HT-29 (cell line): ENCODE measurements at places on chromosomes 6 and 20.

- DNase-seq, result no peak
These were observed 25.0 kb downstream of the TAB2 start for GRCh38 chr6:149342525-149342924.

DNA sequence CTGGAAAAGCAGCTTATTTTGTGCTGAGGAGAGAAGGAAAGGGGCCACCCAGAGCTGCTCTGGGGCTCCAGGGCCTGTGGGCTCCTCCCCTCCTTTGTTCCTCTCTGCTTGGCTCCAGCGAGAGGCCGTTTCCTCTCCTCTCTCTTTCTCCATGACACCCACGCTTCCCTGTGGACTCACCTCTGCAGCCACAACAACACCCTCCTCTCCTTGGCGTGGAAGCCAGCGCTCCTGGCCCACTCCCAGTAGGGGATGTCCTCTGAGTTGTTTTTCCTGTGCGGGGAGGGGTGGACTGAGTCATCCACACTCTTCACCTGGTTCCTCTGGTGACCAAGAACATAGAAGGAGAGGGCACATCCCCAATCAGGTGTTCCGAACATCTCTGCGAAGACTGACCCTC lies 4.9 kb upstream of the CDSN start:
- DNase-seq, result peak; percentile 50

- DNase-seq, result no peak
These were observed 230.1 kb downstream of the SAMD5 start for GRCh38 chr6:147738516-147739162.

DNA sequence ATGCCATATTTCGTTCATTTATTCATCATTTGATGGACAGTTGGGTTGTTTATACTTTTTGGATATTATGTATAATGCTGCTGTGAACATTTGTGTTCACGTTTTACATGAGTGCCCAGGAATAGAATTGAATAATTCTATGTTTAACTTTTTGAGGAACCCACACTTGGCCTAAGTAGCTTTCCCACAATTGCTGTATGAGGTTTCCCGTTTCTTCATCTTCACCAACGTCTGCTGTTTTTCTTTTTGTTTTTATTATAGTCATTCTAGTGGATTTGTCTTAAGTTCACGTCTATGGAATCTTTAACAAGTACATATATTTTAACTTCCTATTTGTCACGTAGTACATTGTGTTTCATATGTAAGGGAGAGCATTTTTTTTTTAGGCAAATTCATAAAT lies 110.3 kb downstream of the JARID2 start:
- no peak for DNase-seq

DNA sequence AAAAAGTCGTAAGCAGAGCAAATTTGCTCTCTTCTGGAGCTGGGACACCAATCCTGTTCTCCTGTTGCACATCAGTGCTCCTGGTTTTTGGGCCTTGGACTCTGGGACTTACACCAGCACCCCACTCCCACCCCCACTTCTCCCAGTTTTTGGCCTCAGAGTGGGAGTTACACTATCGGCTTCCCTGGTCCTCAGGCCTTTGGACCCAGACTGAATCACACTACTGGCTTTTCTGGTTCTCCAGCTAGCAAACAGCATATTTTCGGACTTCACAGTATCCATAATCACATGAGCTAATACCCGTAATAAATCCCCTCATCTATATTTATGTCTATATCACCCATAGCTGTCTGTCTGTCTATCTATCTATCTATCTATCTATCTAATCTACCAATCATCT lies 23.2 kb upstream of the ASCC3 start:
- no peak for DNase-seq

GRCh38 chr6:39077882-39078594 lies 29.5 kb downstream of the GLP1R start:
- DNase-seq, result no peak

- DNase-seq, result no peak
These were observed 5.1 kb upstream of the BPI start for GRCh38 chr20:38298768-38299288.

- DNase-seq, result peak; percentile 9
These were observed 154.8 kb downstream of the PDSS2 start for GRCh38 chr6:107304421-107305025.

DNA sequence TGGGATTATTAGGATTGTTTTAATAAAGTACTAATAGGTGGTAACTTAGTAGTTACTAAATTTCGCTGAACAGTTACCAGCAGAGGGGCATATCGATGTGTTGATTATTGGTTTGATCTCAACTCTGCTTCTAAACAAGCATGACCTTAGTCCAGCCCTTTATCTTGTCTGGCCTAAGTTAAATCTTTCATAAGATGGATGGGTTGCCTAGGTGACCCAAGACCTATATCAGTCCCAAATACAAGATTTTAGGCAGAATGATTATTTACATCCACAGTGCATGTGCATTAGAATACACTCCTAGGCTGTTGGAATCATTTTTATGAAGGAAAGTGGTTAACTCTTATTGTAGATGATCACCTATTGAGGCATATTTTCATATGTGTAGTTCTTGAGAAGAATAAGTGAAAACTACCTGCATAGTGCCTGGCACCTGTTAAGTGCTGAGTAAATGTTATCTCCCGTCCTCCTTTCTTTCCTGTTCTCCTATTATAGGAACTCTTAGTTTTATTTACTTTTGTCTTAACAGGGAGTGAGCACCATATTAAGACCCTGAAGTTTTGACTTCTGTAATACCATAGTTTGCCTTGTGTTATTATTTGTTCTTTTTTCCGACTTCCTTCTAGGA lies 1.1 kb downstream of the HSF2 start:
- peak; percentile 20 for DNase-seq

GRCh38 chr20:47335251-47336128 lies 21.0 kb downstream of the ZMYND8 start:
- no peak for DNase-seq

DNA sequence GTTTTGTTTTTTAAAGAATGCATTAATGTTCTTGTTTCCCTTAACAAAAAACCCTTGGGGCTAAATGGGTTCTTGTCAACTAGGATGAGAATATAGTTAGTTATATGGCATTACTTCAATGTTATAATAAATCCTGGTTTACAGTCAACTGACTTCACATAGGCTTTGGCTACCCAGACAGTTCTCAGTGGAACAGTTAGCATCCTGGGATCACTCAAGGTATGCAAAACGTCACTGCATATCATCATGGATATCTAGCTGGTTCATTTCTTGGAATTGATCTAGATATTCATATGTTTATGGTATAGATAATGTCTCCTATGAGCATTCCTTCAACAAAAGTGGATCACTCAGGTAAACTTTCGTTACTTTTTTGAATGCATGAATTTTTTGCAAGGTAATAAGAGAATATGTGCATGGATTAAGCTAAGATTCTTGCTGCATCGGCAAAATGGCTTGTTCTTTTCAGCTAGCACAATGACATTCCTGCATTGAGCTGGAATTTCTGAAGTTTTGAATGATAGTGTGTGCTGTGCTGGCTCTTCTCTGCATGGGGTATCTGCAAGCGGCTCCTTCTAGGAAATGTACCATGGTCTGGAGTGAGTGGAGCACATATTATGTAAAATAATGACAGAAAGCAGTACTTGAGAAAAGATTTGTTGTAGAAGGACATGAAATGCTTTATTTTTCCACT lies 138.9 kb downstream of the ADGRG6 start:
- no peak for DNase-seq

DNA sequence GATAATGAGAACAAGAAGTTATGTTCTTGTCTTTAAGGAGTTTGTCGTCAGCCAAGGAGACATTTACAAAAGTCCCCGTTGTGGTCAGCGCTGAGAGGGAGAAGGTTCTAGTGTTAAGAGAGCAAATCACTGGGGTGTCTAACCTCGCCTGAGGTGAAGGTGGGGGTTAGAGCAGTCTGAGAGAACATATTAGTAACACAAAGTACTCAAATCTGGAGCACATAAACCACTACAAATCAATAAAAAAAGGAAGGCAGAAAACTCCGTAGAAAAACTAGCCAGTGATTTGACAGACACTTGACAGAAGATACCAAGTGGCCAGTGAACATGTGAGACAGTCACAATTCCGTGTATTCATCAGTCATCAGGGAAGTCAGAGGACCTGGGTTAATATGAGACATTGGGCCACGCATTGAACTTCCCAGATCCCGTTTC lies 45.4 kb downstream of the CDS2 start:
- DNase-seq, result no peak

GRCh38 chr6:80098392-80098791 lies 8.1 kb upstream of the BCKDHB start:
- DNase-seq, result no peak

- no peak for DNase-seq
These were observed 8.2 kb downstream of the HELZ2 start for GRCh38 chr20:63565699-63566335.

GRCh38 chr20:32675223-32675975 lies 1.7 kb upstream of the C20orf203 start:
- no peak for DNase-seq

DNA sequence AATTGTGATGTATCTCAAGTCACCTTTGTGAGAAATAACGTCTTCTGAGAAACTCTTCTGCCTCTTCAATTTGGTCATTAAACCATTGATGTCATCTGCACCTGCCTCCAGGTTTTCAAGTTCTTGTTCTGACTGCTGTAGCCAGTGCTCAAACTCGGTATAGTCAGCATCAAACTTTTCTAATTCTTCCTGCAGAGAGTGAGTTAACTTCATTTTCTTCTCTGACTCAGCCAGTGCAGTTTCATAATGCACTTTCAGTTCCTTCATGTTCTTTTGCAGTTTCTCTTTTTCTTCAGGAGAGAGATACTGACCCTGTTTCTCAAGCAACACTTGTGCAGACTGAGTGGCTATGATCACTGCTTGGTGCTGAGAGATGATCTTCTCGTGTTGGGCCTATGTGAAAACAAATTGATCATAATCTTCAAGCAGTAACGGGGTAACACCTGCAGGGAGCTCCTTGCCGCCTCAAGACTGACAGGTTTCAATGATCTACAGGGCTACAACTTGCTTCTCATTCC lies 48.8 kb downstream of the DST start:
- DNase-seq, result no peak

GRCh38 chr20:833450-834150 lies at the start of gene FAM110A:
Gene FAM110A, plus strand, starts transcription at chr20:833715. Its CDS starts 11,090 bp downstream, at chr20:844805.
- peak; percentile 96 for DNase-seq

GRCh38 chr20:61163031-61163430 lies 89.0 kb upstream of the CDH4 start:
- DNase-seq, result no peak

GRCh38 chr6:140641412-140641811 lies 1267.0 kb upstream of the CITED2 start:
- no peak for DNase-seq

DNA sequence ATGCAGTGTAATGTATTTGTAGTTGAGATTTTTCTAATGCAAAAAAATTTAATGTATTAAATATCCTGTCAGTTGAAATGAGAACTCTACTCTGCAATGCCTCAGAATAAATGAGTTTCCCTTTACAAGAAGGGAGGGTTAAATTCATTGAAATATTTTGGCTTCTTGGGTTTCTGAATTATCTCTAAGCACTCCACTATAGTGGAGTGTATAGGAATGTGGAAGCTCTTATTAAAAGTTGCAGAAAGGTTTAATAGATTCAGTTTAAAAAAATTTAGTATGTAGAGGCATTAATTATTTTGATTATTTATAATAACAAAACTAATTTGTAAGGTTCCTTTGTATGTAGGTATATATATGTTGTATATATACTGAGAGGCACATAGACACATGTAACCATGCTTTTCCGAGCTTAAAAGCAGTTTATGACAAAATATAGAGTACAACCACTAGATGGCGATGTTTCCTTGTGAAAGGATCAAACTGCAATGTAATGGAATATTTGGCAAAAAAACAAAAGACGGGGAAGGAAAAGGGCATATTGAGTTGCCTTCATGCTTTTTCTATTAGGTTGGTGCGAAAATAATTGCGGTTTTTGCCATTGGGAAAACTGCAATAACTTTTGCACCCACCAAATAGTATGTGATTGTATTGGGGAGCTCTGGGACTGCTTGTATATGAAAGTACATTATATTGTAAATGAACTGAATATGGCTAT lies 144.2 kb downstream of the MYO6 start:
- peak; percentile 63 for DNase-seq

GRCh38 chr6:24125980-24126379 lies at the start of gene NRSN1:
Gene NRSN1, plus strand, starts transcription at chr6:24126215. Its CDS starts 8,113 bp downstream, at chr6:24134328.
- DNase-seq, result no peak

DNA sequence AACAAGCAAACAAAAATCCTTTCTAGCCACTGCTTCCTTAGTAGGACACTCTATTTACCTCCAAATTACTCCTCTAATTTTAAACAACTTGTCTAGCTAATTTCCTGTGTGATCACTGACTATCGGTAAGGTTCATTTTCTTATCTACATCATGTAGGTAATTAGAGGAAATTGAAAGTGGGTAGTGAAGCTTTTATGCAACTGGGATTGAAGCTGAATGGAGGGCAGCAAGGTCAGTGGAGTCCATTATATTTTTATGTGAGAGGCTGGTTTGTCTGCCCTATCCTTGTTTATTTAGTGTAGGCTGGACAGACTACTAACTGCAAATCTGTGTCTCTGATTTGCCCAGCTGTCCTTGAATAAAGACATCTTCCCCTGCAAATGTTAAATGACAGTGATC lies 88.5 kb upstream of the SIM1 start:
- DNase-seq, result no peak

- no peak for DNase-seq
These were observed 3.5 kb downstream of the MCM9 start for GRCh38 chr6:118931436-118931835.

DNA sequence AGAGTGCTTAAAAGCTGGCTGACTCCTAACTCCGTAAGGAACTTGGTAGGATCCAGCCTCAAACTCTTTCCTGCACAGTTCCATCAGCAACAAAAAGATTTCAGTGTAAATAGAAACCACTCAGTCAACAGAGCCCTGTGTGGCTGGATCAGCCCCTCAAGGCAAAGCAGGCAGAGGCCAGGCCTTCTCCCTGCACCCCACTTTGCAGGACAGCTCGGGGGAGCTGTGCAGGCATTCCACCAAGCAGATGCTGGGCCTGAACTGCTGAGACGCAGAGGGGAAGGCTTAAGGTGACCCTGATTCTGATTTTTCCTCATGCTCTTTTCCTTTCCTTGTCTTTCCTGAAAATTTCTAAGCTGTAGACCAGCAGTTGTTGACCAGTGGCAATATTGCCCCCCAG lies 91.5 kb downstream of the NFATC2 start:
- DNase-seq, result no peak

DNA sequence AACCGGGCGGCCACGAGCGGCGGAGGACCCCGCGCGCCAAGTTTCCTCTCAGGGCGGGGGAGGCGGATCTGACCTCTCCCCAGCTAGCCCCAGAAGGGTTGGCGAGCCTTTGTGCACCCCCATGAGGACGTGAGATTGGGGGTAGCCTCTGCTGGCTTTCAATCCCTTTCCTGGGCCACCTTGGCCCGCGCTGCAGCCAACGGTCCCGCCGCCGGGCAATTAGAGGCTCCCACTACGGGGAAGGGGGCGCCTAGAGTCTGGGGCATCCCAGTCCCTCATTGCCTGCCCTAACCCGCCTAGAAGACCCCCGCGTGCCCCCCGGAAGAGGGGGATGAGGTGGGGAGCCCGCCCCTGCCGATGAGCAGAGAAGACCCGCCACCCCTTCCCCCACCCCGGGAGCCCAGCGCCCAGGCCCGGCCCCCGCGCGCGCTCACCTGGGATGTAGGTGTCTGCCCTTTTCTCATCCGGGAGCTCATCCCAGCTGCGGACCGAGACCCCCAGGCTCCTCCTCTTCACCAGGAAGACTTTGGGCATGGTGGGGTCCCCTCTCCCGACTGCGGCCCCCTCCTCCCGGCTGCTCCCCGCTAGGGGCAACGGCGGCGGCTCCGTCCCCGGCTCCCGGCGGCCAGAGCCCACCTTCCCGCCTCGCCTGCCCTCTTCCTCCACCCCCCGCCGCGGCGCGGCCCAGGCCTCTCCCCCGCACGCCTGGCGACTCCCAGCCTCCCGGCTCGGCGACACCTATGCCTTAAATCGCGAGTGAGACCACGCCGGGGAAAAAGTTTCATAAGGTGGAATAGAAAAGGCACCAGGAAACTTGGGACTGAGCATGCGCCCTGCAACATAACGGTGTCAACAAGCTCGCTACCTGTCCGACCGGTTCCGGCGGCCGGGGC lies at the start of gene OVOL2:
OVOL2 (minus strand) TSS at position 816 of the 893 bp plus-strand sequence; CDS start at position 534, 282 bp downstream.
- DNase-seq, result peak; percentile 90
